ENCODE measurements at places on chromosomes 1 and 21. TPM values are rescaled to one million over a fixed set of nuclear protein-coding genes. Genes with fewer than 3 reads are reported as not detected.

SAMSN1 gene
- 4.2 TPM for polyA plus RNA-seq

MED8 gene
- 39.3 TPM for polyA plus RNA-seq

ROR1 gene
- 31.2 TPM for polyA plus RNA-seq

KCNH1 gene
- polyA plus RNA-seq: 0.28 TPM
